NCI-H1105 (cell line): ENCODE measurements at places on chromosomes 3 and 15.

DNA sequence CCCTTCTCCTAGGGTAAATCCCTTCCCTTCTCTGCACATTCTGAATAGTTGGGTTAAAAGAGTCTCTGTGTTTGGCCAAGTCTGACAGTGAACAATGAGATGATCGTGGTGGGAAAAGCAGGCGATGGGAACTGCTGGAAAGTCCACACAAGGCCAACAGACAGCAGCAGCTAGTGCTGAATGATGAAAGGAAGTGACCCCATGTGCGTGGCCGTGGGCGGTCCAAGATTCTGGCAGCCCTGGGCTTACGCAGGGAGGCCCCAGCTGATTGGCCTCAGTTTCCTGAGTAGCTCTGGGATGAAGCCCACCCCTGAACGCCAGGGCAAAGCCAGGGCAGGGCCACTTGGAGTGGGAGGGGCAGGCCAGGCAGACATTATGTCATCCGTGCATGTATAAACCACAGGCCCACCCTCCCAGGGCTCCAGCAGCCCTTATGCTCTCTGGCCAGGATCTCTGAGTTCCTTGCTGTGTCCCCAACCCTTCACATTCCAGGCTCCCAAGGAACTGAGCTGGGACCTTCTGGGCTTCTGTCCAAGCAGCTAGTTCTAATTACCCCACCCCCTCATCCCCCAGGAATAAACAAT is 57.8 kb downstream of the CDC25A start:
- DNase-seq = no peak

GRCh38 chr3:11305509-11305908 is 33.3 kb downstream of the ATG7 start:
- no peak for DNase-seq

- no peak for DNase-seq
Measured at GRCh38 chr3:70466096-70466495, 153.7 kb upstream of the MDFIC2 start.

GRCh38 chr15:31525988-31526665 is 199.5 kb downstream of the KLF13 start:
- DNase-seq = no peak

DNA sequence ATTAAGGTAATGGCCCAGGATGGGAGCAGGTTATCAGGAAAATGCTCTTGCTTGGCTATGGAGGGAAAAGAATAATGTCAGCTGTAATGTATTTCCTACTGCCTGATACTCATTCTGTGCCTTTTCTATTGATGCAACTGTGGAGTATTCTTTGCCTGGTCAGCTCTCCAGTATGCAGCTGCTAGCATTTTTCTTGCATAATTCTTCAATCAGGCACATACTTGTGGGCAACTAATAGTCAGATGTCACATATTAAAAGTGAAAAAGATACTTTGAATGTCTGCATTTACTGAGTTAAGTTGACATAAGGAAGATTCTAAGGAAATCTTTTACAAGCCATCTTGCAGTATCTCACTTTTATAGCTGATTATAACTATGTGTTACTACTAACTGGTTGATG is 29.5 kb downstream of the CD80 start:
- no peak for DNase-seq

DNA sequence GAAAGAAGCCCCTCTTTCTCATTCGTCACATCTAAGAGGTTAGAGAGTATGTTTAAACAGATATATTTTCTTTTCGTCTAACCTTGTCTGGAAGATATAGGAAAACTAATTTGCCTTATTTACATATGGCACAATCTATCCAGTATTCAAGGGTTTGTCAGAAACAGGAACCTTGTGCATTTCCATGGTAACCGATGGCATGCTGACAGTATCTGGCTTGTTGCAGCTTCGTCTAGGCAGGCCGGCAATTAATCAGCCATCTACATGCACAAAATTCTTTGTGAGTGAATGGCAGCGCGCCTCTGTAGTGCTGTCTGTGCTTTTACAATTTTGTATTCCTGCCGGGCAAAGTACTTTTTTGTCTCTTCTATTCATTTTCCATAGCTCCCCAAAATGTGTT is 294.0 kb upstream of the SOX2 start:
- peak; percentile 54 for DNase-seq

GRCh38 chr15:97301166-97301565 is 659.3 kb upstream of the ARRDC4 start:
- DNase-seq = no peak

- DNase-seq = no peak
Measured at GRCh38 chr3:36394176-36394575, 13.9 kb downstream of the STAC start.

DNA sequence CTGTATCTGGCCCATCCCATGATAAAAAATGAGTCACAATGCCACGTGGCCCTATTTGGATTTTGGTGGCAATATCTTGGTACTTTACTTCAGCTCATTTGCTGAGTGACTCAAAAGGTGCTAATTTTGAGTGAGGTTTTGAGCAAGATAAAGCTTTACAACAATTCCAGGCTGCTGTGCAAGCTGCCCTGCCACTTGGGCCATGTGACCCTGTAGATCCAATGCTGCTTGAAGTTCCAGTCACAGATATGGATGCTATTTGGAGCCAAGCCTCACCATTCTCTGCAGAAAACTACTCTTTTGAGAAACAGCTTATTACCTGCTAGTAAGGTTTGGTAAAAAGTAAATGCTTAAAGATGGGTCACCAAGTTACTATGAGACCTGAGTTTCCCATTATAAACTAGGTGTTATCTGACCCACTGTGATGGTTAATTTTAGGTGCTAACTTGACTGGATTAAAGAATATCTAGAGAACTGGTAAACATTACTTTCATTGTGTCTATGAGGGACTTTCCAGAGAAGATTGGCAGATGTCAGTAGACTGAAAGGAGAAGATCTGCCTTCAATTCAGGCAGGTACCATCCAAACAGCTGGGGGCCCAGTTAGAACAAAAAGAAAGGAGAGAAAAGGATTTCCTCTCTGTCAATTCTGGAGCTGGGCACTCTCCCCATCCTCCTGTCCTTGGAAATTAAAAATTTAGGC is 1083.9 kb downstream of the DIPK2A start:
- no peak for DNase-seq

DNA sequence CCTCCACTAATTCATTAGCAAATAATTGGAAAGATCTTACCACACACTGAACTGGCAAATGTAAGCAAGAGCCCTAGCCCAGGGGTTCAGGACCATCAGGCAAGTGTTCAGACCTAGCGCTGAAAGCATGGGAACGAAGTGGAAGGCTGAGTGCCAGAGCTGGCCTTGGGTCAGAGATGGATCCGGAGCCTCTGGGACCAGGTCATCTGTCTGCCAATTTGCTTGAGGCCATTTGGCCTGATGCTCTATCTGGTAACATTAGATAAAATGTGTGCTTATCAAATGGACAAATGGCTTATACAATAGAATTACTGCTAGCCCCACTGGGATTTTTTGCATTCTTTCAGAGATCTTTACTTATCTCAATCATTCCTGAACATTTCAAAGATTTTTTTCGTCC is 1.4 kb upstream of the TMC3 start:
- no peak for DNase-seq

DNA sequence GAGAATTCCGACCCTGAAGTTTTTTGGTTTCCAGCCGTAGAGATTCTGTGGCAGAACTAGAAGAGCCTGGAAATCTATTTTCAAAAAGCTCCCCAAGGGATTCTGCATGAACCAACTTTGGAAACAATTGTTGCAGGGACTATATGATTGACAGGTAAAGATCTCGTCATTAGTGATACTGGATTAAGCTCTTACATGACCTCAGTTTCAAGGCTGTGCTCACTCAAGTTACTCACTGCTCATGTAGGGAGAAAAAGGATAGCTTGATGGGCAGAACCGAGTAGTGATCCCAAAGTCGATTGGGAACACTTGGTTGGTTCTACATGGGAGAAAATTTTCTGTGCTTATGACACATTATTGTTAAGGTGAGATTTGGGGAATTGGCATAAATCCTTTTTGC is 142.3 kb upstream of the RASGRP1 start:
- DNase-seq = no peak

DNA sequence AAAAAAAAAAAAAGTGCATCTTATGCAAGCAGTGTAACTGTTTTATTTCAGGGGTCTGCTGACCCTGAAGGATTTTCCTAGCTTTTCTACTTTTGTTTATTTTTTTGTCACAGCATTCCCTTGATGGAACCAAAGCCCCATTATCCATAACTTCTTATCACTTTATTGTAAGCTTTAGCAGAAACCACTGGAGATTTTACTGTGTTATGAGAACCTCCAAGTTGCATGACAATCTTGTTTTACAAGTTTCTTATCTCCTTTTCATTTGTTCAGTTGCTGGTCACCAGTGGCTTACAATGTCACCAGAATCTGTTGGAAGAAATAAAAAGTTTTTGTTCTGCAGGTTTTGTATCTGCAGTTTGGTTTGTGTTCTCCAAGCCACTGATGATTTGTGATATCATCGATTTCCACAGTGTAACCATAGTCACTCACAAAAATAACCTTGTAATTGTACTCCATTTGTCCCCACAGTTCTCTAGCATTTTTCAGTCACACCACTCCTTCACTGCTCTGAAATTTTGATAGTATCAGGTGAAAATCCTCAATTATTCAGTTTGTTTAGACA is 660.0 kb downstream of the RBMS3 start:
- DNase-seq = no peak

- DNase-seq = no peak
Measured at GRCh38 chr3:148646126-148646665, 51.5 kb upstream of the AGTR1 start.

DNA sequence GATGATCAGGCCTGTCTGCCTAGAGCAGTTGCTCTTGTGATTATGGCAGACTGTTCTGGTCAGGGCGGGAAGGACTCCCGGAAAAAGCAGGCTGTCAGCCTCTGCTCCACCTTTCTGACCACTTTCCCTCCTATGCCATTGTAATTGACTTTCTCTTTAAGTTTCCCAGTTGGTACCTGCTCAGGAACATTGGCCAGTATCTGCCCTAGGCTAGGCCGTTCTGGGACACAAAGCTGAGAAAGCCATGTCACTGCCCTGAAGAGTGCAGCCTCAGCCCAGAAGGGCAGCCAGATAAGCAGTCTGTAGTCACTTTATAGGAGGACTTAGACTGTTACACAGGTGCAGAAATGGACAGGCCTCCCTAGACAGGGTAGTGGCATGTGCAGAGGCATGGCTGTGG is 80.8 kb downstream of the CLSTN2 start:
- DNase-seq = no peak

- DNase-seq = no peak
Measured at GRCh38 chr3:121957674-121958415, 63.6 kb downstream of the SLC15A2 start.

DNA sequence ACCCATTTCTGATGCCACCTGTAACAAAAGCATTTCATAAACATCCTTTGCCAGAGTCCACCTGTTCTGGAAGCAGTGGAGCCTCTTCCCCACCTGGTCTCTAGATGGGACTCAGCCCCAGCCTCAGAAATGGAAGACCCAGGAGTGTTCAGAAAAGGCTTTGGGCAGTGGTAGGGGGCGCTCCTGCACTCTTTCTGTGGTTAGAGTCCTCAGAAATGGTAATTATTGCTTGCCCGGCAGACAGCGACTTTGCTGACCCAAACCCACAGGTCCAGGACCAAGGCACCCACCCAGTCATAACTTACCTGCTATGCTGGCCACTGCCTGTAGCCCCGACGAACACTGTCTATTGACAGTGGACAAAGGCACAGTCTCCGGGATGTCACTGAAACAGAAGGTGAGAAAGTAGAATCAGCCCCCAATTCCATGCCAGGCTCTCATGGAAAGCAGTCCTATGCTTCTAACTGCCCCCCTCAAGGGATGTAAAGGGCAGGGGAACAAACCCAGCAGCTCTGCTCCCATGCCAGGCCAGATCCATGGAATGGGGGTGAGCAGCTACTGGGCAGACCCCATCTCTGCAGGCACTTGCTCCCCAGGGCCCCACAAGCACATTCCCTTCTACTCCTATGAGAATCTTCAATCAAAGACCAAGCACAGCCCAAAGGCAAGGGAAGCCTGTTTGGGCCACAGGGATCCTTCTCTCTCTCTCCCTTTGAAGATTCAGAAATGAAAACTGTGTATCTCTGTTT is 5.1 kb downstream of the ACAA1 start:
- DNase-seq = no peak

DNA sequence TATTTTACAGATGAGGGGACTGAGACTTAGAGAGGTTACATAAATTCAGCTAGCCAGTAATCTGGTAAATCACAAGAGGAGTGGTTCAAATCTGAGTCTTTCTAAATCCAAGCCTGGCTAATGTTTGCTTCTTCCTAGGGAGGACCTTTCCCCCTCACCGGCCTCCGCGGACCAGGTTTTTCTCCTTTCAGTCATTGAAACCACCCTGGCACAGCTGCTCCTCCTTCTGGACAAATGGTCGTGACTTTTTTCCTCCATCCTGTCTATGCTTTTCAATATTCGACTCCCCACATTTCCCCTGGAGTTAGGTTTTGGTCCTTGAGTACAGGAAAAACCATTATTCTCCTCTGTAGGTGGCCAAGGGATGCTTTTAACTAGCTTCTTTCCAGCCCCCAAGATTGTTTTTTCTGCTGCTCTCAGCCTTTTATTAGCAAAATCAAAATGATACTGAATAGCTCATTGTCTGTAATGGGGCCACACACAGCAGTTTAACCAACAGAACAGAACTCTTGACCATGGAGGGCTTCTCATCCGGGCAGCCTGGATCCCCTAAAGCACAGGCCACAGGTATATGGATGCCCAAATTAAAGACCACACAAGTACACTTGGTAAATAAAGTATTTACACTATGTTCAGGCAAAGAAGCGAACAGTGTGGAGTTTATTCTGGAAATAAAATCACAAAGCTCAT is 85.9 kb upstream of the KLHL25 start:
- no peak for DNase-seq

DNA sequence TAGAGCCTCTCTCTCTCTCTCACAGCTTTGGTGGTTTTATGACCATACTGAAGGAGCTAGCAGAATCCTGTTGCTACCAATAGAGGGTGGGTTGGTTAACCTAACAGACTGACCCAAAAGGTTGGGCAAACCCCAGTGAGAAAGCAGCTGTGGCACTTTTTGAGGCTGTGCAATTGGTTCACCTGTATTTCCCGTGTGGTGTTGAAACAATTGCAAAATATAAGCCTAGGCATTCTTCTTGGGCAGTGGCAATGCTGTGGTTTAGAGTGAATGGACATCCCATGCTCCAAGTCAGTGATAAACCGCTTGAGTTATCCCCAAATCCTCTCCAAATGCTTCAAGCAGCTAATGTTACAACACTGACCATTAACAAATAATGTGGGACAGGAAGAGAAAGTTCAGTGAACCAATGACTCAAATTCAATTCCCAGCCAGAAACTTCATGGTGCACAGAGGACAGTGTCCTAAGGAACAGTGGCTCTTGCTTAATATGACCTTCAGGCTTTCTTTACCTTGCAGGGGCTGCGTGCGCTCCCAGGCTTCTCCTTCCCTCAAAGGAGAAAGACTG is 261.9 kb upstream of the ICE2 start:
- no peak for DNase-seq

DNA sequence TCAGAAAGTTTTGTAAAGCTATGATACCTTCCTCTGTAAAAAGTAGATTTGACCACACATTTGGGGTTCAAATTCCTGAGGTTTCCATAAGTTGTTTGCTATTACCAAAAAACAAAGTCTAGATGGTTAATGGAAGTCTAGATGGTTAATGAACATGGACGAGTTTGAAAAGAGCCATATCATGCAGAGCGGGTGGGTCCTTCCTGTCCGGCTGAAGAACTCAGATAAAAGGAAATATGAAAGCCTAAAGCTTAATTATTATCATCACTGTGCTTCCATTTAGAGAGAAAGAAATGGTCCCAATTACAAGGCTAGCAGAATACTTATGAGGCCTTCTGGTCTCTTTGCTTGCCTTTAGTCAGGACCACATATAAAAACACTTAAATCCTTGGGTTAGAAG is 132.1 kb upstream of the SATB1 start:
- no peak for DNase-seq
